ENCODE measurements at places on chromosomes 6 and 20.

DNA sequence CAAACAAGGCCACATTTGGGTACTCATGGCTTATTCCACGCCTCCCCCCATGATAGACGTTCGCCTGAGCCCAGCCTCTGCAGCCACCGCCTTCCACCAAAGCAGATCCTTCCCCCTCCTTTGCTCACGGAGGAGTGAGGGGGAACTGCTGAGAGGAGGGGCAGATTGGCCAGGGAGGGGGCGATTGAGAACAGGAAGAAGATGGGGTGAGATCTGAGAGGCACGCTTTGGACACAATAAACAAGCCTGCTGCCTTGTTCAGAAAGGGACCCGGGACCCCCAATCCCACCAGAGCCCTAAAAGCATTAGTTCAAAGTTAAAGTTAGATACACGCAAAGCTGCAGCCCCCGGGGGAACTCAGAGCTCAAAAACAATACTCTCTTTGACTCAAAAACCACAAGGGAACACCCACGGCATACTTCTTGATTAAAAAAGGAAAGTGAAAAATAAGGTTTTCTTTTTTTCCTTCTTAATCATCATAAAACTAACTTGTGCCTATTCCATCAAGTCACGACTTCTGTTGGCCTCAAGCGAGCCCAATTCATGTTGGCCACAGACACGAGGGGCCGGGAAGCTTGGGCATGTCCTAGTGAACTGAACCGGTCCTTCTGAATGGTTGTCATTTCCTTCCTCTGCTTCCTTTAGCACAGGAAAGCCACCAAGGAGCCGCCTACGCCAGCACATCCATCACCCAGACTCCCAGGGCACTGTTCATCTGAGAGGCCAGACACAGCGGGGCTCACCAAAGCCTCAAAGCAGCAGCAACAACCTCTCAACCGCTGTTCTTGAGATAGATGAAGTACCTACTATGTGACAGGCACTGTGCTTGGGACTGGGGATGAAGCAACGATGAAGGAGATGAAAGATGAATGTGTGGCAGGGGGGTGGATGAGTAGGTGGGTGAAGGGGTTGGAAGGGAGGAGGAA is 44.7 kb downstream of the NFATC2 start:
- no peak for DNase-seq

- no peak for DNase-seq
These were observed 57.1 kb downstream of the YTHDF1 start for GRCh38 chr20:63158845-63159244.

DNA sequence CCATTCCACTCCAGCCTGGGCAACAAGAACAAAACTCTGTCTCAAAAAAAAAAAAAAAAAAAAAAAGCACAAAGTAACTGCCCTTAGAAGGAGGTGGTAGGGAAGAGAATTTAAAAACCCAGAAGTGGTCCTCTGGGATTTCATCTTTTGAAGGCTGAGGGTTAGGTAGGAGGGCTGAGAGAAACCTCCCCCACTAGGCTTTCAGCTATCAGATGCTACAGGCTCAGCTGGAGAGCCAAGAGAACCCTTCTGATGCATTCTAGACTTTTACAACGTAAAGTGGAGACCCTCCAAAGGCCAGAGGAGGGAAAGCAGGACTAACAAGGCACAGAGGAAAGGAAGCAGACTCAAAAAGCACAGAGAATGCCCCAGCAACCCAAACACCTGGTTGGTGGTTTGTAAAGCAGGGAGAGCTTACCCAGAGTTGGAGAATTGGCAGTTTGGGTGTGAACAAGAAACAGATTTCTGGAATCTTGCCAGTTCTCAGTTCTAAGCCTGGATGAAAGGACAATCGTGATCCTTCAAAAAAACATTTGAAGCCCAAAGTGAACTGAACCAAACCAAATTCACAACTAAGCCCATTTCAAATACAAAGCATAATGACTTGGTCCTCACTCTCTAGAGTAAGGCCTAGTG is 23.2 kb upstream of the SPAG4 start:
- DNase-seq: no peak

- DNase-seq: no peak
These were observed 375.0 kb upstream of the SLC35B3 start for GRCh38 chr6:8810325-8810724.

DNA sequence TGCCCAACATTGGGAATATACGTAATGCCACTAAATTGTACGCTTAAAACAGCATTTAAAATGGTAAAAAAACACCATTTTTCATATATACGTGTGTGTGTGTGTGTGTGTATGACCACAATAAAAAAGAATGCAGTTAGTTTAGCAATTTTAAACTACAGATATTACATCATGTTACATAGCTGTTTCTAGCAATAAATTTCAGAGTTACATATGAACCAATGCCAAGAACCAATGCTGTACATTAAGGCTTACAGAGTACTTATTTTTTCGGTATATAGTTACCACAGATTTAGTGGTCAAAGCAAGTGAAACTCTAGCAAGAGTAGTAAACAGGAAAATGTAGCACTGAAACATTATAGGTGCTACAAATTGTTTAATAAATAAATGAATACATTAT is 119.3 kb downstream of the PDE10A start:
- DNase-seq: no peak

GRCh38 chr20:8757146-8757545 is 311.7 kb upstream of the PLCB4 start:
- DNase-seq: peak; percentile 48

DNA sequence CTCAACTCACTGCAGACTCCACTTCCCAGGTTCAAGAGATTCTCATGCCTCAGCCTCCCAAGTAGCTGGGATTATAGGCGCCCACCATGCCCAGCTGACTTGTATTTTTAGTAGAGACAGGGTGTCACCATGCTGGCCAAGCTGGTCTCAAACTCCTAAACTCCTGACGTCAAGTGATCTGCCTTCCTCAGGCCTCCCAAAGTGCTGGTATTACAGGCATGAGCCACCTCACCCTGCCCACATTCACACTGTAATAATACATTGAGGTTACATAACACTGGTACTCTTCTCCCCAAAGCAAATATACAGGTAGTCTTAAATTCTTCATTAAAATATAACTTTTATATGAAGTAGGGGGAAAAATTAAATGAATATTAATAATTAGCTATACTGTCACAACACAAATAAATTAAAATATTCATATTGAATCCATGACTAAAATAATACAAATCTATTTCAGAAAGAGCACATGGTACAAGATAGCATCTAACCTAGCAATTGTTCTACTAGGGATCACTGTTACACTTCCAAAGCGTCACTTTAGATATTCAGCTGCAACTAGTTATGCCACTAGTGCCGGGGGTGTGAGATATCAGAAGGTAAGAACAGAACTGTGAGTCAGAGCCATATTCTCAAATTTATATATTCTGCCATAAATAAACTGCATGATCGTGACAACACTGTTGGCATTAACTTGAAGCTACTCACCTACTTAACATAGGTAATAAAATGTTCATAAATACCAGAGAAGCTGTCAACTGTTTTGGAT is 169.1 kb upstream of the SHLD1 start:
- DNase-seq: no peak

DNA sequence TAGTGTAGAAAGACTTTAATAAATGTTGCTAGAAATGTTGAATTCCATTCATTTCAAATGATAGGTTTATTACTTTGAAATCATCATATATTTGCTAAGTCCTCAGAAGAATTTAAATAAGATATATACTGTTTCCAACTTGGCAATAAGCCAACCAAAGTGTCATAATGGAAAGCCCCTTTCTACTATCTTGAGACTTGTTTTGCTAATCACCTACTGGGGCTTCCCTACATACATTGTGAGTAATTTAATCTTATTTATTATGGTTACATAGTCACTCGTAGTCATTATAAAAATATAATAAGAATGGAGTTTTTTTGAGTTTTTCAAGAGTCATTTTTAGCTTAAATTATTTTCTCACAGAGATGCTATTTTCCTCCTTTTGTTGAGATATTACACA is 20.7 kb downstream of the COL19A1 start:
- no peak for DNase-seq

DNA sequence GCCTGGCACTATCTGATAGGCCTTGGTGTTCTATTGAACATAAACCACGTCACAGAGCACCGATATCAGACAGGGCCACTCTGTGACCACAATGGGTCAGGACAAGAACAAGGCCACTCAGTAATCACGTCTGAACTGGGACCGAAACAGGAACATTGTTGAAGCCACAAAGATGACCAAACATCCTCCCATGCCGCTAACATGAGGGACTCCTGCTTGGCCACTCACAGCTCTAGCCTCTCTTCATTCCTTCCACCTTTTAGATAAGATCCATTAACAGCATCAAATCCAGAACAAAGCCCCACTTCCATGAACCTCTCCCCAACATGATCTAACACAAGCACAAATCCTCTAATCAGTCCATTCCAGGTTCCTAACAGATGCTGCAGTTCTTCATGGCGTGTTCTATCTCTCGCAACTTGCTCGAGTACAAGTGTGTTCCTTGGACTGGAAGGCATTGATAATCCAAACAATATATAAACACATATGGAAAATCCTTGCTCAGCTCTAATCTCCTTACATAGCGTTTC is 7.4 kb downstream of the SIRT5 start:
- DNase-seq: no peak

DNA sequence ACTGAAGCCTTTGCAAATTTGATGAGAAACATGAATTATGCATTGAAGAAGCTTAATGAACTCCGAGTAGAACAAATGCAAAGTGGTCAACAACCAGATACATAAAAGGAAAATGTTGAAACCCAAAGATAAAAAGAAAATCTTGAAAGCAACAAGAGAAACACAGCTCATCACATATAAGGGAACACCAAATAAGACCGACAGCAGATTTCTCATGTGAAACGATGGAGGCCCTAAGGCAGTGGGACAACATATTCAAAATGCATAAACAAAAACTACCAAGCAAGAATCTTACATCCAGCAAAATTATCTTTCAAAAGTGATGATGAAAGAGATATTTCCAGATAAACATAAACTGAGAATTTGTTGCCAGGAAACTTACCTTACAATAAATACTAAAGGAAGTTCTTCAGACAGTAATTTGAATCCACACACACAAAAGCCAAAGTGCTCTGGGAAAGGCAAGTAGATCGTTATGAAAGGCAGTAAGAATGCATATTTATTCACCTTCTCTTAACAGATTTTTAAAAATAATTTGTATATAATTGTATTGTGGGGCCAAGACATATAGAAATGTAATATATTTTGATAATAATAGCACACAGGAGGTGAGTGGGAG is 22.5 kb downstream of the SLC52A3 start:
- no peak for DNase-seq

- DNase-seq: no peak
These were observed 5.7 kb downstream of the GTSF1L start for GRCh38 chr20:43721097-43721428.

DNA sequence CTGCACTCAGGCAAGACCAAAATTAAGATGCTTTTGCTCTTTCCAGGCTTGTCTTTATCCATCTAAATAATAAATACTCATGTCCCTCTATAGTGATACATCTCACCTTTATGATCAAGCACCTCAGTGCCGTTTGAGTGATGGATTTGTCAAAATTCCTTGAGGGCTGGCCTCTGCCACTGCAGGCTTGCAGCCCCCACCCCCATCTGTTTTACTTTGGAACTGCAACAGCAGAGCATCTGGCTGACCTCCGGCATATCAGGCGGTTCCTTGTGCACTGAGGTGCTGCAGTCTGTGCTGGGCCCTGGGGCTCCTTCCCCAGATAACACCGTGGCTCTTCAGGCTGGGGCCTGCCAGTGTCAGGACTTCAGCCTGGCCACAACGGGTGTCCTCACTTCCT is 386.9 kb downstream of the CDH26 start:
- no peak for DNase-seq

- DNase-seq: no peak
These were observed 261.9 kb upstream of the MOCS1 start for GRCh38 chr6:40196135-40196518.

DNA sequence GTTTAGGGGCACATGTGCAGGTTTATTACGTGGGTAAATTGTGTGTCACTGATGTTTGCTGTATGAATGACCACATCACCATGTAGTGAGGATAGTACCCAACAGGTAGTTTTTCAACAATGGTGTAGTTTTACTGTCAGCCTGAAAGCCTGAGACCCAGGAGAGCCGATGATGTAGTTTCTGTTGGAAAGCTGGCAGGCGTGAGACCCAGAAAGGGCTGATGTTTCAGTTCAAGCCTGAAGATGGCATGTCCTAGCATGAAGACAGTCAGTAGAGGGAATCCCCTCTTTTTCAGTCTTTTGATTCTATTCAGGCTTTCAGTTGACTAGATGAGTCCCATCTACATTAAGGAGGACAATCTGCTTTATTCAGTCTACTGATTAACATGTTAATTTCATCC is 96.7 kb downstream of the KLHL32 start:
- DNase-seq: no peak

- DNase-seq: no peak
These were observed 15.9 kb downstream of the BCL2L1 start for GRCh38 chr20:31706607-31707257.

GRCh38 chr20:33217052-33217451 is at the start of gene BPIFA3:
Gene BPIFA3 (plus strand): TSS chr20:33217352. CDS start chr20:33217537, 185 bp downstream.
- DNase-seq: no peak

DNA sequence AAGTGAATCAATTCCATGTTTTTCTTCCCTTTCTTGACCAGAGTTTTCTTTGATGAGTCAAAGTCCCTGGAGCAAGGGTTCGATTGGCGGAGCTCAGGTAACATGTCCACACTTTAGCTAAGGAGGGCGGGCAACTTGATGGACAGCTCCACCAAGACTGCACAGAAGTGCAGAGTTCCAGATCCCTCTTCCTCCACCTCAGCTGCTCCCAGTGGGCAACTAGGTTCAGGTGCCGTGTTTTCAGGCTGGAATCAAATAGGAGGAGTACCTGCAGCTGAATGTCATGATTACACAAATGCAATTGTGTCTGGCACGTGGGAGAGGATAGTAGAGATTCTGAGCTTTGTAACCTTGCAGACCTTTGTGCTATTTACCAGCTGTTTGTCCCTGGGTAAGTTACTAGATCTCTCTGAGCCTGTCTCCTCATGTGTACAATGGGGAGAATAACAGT is 1.9 kb upstream of the ELMO2 start:
- DNase-seq: no peak

Measured in stromal cell of bone marrow (primary cell).